ENCODE measurements at places on chromosomes 1 and 21.
A peak's percentile ranks its signal among the peaks of the same experiment; 100 is the strongest.

GRCh38 chr1:228925691-228926090 is 190.4 kb downstream of the RHOU start:
- DNase-seq = no peak

GRCh38 chr21:44959376-44960091 is 19.7 kb downstream of the SLX9 start:
- DNase-seq = no peak

- DNase-seq = no peak
Observed at GRCh38 chr1:114002492-114003239, 23.4 kb downstream of the OLFML3 start.

DNA sequence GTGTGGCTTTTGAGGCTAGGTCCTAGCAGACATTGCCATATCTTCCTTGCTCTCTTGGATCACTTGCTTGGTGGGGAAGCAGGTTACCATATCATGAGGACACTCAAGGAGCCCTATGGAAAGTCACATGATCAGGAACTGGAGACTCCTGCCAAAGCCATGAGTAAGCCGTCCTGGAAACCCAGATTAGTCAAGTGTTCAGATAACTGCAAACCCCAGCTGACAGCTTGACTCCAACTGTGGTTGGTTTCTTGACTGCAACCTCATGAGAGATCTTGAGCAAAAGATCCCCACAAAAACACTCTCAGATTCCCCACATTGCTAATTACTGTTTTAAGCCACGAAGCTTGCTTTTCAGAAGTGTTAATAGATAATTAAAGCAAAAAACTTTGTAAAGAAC is 58.6 kb downstream of the CACNA1E start:
- DNase-seq = no peak

DNA sequence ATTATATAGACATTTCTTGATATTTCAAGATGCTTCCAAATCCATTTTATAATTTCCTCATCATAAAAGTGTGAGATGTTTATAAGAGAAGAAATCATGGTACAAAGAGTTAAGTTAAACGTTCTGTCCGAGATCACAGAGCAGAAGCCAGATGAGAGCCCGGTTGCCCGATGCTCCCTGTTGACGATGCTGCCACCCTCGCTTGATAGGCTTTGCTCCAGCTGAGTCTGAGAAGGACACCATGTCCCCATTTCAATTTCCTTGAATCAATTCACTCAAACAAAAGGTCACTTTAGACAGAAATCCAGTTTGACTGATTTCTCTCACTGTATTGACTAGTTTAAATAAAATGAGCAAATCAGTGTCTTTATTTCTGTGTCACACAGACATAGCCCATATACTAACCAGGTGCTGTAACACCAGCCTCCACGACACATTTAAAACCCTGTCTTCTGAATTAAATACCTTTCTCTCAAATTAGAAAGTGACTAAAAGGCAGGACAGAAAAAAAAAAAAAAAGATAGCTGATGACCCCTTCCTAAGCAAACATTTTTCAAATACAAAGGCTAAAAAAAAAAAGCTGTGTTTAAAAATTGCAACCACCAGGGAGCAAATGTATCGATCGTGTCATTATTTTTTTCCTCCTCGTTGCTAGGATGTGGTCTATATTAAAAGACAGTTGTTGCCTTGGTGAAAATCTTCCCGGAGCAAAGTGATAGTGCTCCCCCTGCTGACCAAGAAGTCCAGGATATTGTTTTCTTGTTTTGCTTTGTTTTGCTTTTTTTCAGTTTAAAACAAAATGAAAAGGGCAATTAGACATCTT is 35.2 kb downstream of the DNASE2B start:
- DNase-seq = peak; percentile 6

- DNase-seq = no peak
Observed at GRCh38 chr1:221991221-221991620, 249.3 kb upstream of the DUSP10 start.

GRCh38 chr1:160884579-160884978 is 401 bp downstream of the ITLN1 start:
- no peak for DNase-seq

- DNase-seq = no peak
Observed at GRCh38 chr1:210280221-210280620, 47.6 kb downstream of the SERTAD4 start.

DNA sequence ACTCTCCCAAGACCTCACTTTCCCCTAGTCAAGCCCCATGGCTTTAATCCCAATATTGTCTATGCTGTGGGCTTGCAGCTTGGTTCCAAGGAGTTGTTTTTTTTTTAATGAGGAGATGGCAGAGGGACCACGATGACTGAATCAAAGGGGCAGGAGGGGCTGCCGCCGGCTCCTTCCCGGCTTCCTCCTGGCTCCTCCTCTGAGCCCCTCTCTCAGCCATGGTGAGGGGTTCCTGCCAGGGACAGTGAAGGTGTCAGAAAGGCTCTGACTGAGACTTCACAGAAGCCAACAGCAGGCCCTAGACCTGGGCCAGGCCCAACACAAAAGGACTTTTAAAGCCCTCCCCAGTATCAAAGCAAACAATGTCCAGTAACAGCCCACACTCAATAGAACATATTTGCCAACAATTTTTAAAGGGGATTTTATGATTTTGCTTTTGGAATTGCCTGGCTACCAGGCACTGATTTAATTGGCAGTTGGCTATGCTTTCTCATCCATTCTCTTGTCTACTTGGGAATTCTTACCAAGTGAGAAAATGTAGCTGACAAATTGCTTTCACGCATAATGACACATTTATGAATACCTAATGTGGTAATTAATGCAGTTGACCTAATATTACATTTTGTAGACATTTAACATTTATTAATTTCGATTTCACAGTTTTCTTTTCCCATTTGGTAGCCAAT is 54.2 kb downstream of the FBXO2 start:
- DNase-seq = no peak

DNA sequence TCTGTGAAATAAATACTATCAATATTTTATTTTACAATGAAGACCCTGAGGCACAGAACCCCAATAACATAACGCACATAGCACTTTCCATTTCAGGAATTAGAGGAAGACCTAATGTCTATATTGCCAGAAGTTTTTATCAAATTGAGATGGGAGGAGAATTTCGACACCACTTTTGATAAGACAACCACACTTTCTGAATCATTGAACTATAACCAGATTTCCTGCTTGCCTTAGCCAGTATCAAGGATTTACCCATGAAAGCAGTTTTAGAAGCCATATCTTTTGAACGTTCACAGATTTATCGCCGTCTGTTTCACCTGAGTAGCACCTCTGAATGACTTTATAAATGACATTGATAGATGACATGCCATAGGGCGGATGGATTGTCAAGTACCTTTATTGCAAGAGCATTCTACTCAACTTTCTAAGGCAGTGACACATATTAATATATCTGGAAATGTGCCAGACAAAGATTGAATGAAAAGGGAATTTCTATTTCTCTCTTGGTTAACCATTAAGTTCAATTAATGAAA is 768.4 kb downstream of the LTN1 start:
- DNase-seq = no peak

DNA sequence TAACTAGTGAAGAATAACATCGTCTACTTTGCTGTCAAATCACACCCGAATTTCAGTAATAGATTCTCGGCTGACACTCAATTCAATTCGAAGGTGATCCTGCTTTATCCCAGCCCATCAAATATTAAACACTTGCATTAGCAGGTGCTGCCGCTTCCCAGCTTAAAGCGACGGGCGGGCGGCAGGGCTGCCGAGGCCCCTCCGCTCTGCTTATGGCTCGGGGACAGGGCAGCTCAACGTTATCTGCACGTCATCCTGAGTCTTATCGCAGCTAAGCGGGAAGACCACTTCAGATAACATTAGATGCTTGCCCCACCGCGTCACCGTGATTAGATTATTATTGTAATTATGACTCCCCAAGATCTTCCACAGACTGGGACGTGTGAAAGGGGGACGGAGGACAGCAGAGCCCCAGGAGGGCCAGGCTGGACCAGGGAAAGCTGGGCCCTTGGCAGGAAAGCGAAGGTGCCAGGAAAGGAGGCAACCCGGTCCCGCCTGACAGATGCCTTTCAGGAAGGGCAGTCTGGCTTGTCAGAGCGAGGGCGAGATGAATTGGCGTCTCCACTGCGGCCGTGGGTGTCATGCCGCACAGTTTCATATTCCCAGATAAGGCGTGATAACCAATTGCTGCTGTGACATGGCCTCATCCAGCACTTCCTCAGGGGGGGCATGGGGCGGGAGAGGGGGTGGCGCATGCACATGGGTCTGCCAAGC is 37.0 kb downstream of the DMAP1 start:
- DNase-seq = no peak

DNA sequence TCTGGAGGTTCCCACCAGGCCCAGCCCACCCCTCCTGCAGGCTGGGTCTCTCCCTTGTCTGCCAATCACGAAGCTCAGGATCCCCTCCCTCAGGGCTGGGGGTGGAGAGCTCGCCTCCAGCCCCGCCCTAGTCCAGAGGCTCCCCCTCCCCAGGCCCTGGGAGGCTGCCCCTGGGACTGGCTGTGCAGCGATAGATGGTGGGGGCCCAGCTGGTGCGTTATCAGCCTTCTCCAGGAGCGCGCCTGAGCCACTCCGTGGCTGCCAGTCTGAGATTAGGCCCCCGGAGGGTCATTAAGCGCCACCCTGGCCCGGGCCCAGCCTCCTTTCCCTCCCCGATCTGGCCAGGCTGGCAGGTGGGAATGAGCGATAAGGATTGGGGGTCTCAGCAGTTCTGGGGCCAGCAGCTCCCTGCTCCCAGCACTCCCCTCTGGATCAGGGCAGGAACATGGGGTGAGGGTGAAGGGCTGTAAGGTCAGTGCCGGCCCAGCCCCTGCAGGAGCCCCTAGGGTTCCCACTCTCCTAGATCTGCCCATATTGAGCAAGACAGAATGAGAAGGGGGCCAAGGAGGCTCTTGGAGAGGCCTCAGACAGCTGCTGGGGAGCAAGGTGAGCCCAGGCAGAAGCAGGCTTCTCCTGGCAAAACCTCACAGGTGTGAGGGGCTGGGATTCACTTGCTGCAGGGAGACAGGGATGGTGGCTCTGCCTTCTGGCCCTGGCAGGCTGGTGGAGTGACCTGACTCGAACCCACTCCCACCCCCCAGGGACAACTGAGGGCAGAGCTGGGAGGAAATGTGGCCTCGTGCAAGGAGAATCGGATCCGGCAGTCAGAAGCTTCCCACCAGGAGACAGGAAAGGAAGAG is 8.5 kb downstream of the PDZK1IP1 start:
- no peak for DNase-seq

- DNase-seq = no peak
Observed at GRCh38 chr1:27545271-27545670, 55.3 kb upstream of the WASF2 start.

GRCh38 chr1:15504436-15504835 is 19.6 kb downstream of the CASP9 start:
- DNase-seq = no peak

DNA sequence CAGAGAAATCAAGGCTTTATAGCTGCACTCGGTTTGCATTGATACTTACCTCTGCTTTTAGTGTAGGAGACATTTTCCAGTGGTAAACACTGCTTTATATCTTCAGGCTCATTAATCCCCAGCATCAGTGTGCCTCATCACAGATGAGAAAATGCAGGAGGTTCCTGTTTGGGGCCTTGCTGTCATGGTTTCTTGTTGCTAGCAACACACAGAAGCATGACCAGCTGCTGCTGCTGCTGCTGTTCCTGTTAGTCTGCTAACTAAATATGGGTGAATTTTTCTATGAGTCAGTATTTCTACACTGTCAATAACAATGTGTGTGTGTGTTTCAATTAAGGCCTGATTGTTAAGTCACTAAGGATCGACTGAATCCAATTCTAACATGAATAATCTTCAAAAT is 85.8 kb upstream of the RGS1 start:
- no peak for DNase-seq

- DNase-seq = no peak
Observed at GRCh38 chr1:205465392-205465791, 9.5 kb upstream of the BLACAT1 start.

- DNase-seq = no peak
Observed at GRCh38 chr1:113275691-113276090, 114.6 kb upstream of the MAGI3 start.

- DNase-seq = no peak
Observed at GRCh38 chr1:192272732-192273131, 44.1 kb upstream of the RGS21 start.

DNA sequence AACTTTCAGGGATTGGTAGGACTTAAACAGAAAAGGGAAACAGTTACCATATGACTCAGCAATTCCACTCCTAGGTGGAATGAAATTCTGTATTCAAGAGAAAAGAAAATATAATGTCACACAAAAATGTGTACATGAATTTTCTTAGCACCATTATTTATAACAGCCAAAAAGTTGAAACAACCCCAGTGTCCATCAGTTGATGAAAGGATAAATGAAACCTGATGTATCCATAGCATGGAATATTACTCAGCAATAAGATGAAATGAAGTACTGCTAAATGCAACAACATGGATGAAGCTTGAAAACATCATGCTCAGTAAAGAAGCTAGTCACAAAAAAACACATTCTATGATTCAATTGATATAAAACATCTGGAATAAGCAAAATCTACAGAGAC is 15.5 kb downstream of the EEIG2 start:
- no peak for DNase-seq

Measured in stimulated activated CD4-positive, alpha-beta T cell treated with anti-CD3 and anti-CD28 coated beads, Interleukin-15, amount 100 ng/mL, for 1 hour (primary cell).